ENCODE measurements at places on chromosomes 3 and 15.
A peak's percentile ranks its signal among the peaks of the same experiment; 100 is the strongest.

DNA sequence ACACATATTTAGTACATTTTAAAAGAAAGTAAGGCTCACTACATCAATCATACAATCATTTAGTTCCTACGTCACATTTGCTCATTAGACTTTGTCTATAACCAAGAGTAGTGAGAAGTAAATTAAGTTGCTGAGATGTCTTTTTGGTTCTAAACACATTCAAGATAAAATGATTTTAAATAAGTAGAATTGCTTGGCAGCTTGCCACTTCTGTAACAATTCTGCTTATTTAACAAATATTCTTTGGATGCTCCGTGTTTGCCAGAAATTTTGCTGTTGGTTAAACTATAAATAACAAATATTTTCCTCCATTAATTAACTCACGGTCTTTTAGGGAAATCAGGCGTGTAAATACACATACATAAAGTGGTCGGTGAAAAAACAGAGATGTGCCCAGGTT lies 18.3 kb downstream of the SUCNR1 start:
- no peak for DNase-seq

DNA sequence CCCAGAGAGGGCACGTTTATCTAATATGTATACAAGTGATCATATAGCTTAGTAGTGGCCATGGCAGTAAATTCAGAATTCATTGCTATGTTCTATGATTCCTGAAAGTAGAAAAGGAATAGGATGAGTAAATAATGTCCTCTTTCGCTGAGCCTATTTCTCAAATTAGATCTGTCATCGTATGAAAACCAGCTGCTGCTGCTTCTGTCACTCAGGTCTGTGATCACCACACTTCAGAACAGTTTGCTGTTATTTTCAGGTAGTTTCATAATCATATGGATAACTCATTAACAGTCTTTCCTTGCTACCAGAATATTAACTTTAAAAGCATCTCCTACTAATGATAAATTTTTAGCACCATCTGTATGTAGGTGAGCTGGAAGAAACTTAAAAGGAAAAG lies 289.1 kb upstream of the AZI2 start:
- DNase-seq, result no peak

GRCh38 chr3:160709477-160710182 lies 32.7 kb downstream of the ARL14 start:
- no peak for DNase-seq

- no peak for DNase-seq
These were observed 110.8 kb upstream of the LIPC start for GRCh38 chr15:58321034-58321433.

DNA sequence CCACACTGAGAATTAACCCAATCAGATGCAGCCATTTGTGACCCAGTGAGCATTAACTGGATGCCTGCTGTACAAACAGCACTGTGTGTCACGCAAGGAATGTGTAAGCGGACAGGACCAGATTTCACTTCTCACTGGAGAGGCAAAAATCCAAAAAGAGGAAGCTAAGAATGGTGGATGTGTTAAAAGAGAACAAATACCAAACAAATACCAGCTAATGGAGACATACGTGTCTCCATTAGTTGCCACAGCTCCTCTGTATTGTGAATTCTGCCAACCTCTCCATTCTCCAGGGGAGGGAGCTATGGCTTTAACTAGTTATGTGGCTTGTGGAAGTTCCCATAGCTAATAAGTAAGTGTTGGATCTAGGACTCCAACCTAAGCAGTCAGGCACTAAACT lies 2.6 kb downstream of the LTF start:
- no peak for DNase-seq

DNA sequence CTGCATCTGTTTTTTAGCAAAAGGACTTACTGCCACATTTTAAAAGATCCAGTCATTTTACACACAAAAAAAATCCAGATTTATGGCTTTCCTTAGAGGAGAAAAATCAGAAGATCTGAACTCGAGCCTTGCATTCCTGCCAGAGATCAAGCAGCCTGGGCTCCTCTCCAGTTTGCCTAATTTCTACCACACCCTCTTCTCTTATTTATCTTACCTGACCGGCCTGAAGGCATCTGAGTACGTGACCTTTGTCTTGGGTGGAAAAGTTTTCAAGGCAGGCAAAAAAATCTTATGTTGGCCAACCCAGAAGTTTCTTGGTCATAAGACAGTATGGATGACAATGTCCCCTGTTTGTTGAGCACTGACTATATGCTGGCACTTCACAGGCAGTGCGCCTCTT lies 60.3 kb downstream of the CHRD start:
- no peak for DNase-seq

DNA sequence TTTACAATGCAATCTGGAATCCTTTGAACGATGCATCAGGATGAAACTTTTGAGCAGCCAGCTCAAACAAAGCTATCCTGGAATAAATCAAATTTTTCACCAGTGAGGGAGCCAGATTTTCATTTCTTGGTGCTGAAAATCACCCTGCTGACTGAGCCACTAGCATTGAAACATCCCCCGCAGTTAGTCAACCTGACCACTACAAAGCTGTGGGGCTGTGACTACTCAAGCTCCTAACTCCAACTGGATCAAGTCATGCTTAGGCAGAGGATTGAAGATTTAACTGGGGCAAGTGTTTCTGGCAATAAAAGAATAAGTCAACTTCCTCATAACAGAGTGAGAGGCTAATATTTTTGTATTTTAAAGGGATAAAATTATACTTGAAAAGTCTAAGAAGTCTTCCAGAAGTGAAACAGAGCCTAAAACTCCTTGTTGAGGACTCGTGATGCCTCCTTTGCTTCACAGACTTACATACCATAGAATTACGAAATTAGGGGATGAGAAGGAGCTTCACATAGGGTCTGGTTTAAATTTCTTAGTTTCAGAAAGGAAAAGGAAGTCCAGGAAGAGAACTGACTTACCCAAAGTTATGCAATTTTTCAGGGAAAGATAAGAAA lies 177.8 kb downstream of the SERPINI1 start:
- DNase-seq, result peak; percentile 77

DNA sequence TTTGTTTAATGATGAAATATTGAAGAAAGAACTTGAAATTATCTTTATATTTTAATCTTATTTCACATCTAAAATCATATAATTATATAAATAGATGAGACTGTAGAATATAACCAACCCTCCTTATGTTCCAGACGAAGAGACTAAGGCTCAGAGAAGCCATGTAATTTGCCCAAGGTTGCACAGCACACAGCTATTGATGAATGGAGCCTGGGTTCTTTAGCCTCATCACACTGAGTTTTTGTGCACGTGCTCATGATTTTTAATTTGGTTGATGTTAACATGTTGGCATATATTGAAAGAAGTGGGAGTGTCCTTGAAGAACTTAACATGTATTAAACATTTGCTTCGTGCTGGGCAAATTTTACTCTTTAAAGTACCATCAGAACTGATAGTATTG lies 151.6 kb downstream of the FNDC3B start:
- DNase-seq, result no peak
